ENCODE measurements at places on chromosomes 3 and 15.

DNA sequence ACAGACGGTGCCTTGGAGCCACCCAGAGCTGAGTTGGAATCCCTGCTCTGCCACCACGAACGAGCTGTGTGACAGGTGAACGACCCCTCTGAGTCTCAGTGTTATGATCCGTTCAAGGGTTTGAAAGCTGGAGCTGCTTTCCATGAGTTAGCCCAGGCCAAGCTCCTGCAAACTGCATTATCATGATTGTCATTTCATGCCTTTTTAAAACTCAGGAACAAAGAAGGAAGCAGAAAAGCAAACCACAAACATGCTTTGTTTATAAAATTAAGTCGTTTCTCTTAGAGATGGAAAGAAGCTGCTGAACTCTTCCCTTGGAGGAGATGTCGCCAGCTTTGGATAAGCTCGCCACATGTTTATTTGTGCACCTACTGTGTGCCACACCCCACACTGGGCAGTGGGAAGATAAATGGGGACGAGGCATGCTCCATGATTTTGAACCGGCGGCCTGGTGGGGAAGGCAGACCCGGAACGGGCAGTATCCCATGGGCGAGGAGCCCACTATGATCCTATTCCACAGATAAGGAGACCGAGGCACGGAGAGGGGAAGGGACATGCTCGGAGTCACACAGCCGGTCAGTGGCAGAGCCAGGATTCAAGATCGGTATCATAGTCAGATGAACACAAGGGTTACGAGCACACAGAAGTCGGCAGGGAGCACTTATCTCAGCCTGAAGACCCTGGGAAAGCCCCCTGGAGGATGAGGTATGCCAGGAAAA, 15.9 kb downstream of the HRH1 start:
- no peak for DNase-seq

GRCh38 chr3:127456471-127457093, 134.0 kb downstream of the TPRA1 start:
- no peak for DNase-seq

- DNase-seq, result peak; percentile 42
These were observed 18.4 kb downstream of the SPATA12 start for GRCh38 chr3:57078635-57079473.

GRCh38 chr3:159631226-159631625, 357.4 kb upstream of the IL12A start:
- no peak for DNase-seq
